ENCODE measurements at places on chromosomes 5 and 9. TPM values are rescaled to one million over a fixed set of nuclear protein-coding genes. Genes with fewer than 3 reads are reported as not detected.

GRCh38 chr5:34474573-34475021 lies 181.5 kb upstream of the RAI14 start:
- no peak for DNase-seq

DNA sequence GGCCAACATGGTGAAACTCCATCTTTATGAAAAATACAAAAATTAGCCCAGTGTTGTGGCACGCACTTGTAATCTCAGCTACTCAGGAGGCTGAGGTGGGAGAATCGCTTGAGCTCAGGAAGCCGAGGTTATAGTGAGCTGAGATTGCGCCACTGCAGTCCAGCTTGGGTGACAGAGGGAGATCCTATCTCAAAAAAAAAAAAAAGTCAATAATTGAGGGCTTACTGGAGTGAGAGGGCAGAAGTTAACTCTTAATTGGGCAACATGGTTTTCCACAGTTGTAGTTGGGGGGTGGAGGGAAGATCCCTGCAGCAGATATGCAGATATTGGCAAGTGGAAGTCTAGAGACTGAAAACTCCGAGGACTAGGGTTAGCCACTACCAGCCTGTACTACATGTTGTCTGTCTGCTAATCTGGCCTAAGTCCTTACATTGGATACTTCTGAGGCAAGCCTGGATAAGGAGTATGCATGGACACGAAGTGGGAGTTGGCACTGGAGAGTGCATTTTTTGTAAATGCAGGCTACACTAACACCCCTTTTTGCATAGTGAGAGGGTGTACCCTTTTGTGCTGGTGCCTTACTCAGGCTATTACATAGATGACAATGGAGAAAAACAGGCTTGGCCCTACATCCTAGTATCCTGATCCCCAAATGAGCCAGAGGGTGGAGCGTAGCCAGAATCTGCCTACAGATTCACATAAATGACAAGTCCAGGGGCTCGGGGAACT lies 89.0 kb upstream of the NIPBL start:
- DNase-seq, result no peak

DNA sequence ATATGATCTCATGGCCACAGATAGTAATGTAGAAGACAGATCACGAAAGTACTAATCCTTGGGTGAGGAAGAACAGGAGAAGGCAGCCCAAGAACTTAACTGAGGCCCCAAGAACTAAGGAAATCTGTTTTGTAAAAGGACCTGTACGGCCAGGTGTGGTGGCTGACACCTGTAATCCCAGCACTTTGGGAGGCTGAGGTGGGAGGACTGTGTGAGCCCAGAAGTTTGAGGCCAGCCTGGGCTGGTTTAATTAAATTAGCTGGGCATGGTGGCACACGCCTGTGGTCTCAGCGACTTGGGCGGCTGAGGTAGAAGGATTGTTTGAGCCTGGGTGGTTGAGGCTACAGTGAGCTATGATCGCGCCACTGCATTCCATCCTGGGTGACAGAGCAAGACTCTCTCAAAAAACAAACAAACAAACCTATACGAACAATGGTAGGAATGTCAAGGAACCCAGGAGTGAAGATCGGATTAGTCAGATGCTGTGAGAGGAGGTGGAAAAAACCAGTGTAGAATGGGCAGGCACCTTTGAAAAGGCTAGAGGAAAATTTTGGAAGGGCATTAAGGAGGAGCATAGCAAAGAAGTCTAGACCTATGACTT lies 283.8 kb upstream of the DMRT1 start:
- no peak for DNase-seq

GRCh38 chr5:37876245-37876644 lies 36.4 kb upstream of the GDNF start:
- DNase-seq, result no peak

DNA sequence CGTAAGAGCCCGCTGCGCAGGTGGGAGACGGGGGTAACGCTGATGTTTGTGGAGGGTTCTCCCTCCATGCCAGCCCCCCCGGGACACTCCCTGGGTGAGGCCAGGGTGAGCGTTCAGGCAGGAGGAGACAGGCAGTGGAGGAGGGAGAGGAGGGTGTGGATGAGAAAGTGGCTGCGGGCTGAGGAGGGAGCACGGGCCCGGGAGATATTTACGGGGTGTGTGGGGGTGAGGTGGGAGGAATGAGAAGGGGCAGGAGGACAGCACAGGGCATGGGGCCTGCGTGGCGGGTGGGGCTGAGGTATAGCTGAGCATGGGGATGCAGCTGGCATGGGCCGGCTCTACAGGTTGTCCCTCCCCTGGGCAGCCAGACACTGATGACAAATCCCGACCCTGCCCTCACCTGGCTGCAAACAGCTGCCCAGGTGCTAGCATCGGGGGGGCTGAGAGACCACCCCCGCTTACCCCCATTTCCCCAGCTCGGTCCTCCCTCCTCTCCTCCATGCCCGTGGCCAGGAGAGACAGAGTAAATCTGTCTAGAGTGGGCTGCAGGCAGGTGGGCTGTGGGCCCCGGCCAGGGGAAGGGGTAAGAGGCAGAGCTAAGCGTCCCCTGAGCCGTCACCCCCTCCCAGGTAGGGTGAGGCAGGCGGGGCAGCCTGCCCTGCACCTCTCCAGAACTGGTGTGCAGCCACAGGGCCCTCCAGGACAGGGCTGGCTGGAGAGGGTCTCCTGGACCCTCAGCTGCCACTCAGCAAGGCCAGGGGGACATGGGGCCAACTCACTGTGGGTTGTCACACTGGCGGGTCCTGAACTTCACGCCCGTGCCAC lies 79.2 kb downstream of the ZNF354C start:
- DNase-seq, result no peak

GRCh38 chr9:70106571-70106970 lies 62.9 kb downstream of the MAMDC2 start:
- DNase-seq, result no peak

- no peak for DNase-seq
Measured at GRCh38 chr9:128762671-128763449, 8.9 kb downstream of the ZER1 start.

DNA sequence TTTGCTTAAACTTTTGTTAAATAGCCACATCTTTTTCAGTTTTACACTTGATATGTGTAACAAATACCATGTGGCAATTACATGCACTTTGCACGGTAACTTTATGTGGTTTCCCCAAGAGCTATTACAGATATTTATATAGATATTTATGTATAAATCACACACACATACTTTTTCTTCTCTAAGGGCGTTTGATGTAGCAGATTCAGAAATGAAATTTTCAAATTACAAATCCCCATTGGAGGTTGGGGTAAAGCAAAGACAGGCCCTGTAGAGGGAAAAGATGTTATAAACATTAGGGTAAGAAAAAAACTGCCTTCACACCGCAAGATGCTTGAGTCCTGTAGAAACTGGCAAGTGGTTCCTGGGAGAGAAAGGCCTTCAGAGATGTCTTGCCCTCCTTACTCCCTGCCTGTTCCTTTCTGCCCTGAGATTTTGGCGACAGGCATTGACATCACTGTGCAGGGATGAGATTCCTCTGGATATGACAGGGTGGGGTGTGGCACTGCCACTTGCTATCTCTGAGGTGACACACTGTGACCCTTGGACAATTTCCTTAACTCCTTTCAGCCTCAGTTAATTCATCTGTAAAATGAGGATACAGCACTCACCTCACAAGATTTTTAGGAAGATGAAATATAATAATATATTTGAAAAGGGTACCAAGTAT lies 177.9 kb upstream of the TUT7 start:
- no peak for DNase-seq

DNA sequence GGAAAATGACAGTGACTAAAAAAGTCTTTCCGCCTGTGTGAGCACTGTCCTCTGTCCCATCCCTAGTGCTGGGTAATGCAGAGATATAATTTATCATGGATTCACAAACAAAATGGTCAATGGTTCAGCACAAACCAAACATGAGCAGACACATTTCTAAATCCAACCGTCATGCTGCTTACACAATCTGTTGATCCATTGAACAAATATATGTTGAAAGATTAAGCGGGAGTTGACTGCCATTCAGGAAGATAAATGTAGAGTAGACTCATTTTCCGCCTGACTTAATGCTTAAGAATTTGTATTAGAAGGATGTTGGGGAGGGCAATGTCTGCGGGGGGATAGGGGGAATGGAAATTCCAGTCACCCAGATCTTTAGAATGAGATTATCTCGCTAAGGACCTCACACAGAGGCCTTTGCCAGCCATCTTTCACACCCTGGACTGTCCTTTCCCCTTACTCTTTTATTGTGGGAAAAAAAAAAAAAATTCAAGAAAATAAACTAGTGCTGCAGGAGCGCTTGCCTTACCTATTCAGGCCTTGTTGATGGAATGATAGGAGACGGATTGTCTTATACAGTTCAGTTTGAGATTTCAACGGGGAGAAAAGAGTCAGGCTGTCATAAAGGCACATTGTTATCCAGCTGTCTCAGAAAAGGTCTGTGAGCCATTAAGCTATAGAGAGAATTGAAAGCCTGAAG lies 153.7 kb downstream of the TLE1 start:
- DNase-seq, result no peak

DNA sequence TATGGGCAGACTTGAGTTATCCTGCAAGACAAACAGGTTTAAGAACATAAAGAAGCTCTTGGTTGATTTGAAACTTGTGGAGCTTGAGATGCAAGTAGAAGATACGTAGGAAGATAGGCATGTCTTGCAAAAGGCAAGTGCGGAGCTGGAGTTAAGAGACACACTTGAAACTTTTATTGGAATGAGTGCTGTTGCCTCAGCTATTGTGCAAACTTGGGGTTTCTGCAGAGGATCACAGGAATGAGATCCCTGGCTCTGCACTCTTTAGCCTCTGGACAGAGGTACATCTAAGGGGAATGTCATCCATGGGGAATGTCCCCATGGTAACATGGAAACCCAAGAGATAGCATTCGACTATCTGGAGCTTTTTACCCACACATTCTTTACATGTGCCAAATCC lies 121.1 kb downstream of the ADCY2 start:
- no peak for DNase-seq

- DNase-seq, result no peak
Measured at GRCh38 chr5:120465436-120465961, 1.4 kb downstream of the PRR16 start.

DNA sequence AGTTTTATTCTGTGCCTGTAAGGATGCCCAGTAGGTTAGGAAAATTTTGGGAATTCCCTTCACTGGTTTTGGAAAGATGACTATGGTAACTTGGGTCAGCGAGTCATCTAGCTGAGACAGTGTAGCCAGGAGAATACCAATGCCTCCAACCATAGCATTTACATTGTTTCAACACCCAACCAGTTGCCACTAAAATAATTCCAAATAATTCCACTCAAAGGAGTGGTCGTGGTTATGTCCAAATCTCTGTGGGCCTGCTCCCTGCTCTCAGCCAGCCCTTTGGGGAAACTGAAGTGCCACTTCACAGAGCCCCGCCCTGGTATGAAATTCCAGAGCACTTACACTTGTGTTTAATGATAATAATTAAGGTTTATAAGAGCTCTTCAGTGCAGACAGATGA lies 310.5 kb downstream of the PLK2 start:
- DNase-seq, result no peak

- DNase-seq, result no peak
Measured at GRCh38 chr5:32777222-32777621, 66.1 kb downstream of the NPR3 start.

DNA sequence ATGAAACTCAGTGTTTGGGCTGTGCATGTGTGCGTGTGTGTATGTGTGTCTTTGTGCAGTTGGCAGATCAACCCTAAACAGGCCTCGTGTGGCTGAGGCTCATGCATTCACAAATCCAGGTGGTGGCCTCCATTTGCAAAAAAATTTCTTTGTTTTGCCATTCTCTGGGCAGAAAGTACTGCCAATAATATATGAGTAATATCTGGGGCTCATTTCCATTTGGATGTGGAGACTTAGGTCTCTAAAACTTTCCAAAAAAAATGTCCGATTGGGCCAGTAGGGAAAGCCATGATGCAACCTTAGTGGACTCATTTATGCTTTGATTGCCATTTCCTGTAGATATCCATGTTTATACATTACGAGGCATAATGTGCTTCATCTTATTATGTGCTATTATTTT lies 77.9 kb upstream of the RPS23 start:
- DNase-seq, result no peak

DNA sequence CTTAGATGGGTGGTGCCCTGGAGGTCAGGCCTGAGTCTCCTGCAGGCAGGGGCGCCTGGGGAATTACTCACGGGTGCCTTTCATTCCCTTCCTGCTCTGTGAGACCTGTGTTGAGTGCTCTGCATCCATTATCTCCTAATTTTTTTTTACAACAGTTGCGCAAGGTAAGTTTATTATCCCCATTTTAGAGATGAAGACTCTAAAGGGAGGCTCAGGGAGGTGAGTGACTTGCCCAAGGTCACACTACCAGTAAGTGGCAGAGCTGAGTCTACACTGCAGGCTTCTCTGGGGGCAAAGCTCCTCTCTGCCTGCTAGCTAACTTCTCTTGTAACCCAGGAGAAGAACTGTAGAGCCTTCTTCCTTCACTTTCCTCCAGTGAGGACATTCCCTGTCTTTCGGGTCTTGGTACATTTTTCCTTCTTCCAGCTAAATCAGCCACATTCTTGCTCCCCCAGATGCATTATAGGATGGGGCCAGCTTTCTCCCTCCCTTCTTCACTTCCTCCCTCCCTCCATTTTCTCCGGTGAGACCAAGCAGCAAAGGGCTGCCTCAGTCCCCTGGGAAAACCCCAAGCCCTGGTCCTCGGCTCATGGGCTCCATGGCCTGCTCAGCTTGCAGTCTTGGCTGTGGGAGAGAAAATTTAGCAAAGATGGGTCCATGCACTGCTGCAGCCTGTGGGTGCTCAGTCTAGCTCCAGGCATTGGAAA lies 1.8 kb downstream of the PRR7 start:
- no peak for DNase-seq

DNA sequence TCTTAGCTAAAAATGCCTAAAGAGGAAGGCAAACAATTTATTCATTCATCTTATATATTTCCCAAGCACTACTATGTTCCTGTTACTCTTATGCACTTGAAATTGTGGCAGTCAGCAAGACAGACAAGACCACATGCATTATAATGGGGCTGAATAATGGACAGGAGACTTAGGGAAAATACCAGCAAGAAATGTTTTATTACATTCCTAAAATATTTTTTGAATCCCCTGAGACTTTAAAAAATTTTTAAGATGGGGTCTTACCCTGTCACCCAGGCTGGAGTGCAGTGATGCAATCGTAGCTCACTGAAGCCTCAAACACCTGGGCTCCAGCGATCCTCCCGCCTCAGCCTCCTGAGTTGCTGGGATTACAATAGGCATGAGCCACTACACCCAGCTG lies 13.2 kb downstream of the ZCCHC9 start:
- DNase-seq, result no peak

GRCh38 chr9:121122246-121123032 lies 47.7 kb downstream of the CNTRL start:
- DNase-seq, result no peak

DNA sequence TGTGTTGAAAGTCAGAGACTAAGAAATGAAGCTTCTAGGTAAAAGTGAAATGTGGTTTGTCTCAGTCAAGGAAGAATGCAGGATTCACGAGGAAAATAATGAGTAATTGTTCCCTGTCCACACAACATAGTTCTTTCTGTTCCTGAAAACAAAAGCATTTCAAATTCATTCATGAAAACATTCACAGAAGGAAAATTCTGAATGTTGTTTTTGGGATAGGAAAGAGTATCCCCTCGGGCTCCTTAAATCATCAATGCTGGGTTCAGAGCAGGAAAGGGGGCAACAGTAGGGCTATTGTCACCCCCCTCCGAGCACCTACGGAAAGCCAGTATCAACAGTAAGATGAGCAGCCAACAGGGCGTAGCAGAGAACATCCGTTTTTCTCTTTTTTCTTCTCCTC lies 769.9 kb upstream of the ADAMTS16 start:
- DNase-seq, result no peak

GRCh38 chr5:167296661-167297060 lies 994.8 kb upstream of the WWC1 start:
- no peak for DNase-seq

The LRRC19 gene
- not detected for total RNA-seq

The FOXD4L5 gene
- not detected for total RNA-seq

The MATR3 gene
- total RNA-seq, result 131 TPM

The CAMK4 gene
- 0.67 TPM for total RNA-seq

The SLC2A6 gene
- 4.3 TPM for total RNA-seq

The RNF180 gene
- 21.1 TPM for total RNA-seq

Data from right atrium auricular region (tissue), 2 donors.